NCI-H2081 (cell line): ENCODE measurements at places on chromosomes 6 and 20.

GRCh38 chr6:168131464-168132415 lies 52.7 kb upstream of the FRMD1 start:
- no peak for DNase-seq

GRCh38 chr6:92369309-92369708 lies 1050.0 kb downstream of the EPHA7 start:
- DNase-seq = peak; percentile 44

DNA sequence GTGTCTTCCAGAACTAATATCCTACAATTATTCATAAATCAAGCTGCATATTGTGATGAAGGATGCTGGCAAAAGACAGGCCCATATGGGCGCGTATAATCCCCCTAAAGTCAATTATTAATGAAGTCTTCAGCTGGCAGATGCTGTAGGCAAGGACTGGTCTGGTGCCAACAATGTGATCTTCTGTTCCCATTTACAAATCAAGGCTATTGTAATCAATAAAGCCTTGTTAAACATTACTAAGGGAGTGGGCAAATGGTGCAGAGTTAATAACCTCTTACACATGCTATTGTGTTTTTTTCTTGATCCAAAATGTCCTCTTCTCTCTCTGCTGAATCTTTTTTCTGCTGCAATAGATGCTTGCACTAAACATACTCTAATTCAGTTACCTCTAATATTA lies 119.0 kb downstream of the ALDH8A1 start:
- DNase-seq = peak; percentile 6

DNA sequence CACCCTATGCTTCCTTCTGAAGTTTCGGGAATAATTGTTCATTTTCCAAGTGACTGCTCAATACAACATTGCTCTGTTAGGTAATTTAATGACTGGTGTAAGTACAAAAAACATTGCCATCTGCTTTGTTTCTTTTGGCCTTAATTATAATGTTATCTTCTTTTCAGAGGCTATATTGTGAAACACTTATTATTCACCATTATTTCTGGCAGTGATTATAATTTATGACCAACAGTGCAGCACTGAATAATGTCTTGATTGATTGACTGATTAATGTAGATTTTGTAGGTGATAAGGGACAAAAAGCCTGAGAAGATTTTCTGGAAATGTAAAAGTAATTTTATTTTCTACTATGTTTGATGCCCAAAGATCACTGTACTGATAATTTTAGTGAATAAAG lies 377.7 kb downstream of the PLCB1 start:
- no peak for DNase-seq

- no peak for DNase-seq
Observed at GRCh38 chr20:36959242-36959641, 7.7 kb upstream of the SAMHD1 start.

GRCh38 chr20:20321134-20321533 lies 46.8 kb upstream of the INSM1 start:
- no peak for DNase-seq
